ENCODE measurements at places on chromosomes 13 and 19.

GRCh38 chr19:58545286-58546018 lies 1.6 kb downstream of the TRIM28 start:
- DNase-seq: no peak

DNA sequence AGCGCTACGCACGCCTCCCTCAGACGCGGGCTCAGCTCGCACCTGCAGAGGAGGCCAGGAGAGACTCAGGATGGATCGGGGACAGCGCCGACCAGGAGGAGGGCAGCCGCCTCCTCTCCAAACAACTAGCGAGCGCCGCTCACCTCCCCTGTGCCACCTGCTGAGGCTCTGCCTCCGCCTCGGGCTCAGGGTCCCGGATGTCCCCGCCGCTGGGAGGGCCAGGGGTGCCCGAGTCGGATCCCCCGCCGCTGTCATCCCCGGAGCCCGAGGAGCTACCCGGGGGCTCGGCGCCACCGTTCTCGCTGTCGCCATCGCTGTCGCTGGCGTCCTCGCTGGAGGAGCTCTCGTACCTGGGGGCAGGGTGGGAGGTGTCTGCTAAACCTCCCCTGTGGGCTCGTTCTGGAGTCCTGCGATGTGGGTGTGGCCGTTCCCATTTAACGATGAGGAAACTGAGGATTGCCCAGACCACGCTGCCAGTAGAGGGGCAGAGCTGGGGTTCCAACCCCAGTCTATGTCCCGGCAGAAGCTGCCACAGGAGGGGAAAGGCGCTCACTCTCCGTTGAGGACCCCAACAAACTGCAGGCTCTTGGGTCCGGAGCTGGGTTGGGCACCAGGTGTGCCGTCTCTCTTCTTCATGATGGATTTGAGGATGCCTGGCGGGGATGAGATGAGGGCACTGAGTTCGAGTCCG lies 9.2 kb downstream of the KANK3 start:
- DNase-seq: no peak

DNA sequence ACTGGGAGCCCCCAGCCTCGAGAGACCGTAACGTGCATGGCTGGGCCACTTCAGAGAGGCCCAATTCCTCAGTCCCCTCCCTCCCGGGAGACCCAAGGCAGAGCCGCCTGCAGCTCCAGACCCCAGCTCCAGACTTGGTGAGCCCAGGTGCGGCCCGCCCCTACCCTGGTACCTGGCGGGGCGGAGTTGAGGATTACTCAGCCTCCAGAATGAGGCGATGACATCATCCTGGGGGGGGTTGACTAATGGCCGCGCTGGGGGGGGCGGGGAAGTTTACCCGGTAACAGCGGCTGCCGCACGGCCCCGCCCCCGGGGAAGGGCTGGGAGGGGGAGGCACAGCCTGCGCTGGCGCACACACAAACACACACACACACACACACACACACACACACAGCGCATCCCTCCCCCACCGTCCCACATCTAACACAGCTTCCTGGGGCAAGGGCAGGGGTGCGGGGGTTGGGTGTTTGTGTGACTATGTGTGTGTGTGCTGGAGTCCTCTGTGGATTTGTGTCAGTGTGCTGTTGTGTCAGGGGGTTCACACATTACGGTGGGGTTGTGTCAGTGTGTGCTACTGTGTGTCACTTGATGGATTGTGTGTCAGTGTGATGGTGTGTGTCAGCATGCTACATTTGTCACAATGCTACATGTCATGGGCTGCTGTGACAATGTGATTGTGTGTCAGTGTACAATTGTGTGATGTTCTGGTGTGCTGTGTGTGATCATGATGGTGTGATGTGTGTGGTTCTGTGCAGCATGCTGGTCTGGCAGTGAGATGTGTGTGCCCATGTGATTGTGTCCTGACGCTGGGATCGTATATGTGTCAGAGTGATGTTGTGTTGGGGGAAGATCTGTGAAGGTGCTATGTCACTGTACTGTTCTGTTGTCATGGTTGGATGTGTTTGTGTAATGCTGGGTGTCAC lies 10.3 kb upstream of the BBC3 start:
- no peak for DNase-seq

- no peak for DNase-seq
These were observed 35.9 kb upstream of the IGFL1 start for GRCh38 chr19:46193678-46194077.

DNA sequence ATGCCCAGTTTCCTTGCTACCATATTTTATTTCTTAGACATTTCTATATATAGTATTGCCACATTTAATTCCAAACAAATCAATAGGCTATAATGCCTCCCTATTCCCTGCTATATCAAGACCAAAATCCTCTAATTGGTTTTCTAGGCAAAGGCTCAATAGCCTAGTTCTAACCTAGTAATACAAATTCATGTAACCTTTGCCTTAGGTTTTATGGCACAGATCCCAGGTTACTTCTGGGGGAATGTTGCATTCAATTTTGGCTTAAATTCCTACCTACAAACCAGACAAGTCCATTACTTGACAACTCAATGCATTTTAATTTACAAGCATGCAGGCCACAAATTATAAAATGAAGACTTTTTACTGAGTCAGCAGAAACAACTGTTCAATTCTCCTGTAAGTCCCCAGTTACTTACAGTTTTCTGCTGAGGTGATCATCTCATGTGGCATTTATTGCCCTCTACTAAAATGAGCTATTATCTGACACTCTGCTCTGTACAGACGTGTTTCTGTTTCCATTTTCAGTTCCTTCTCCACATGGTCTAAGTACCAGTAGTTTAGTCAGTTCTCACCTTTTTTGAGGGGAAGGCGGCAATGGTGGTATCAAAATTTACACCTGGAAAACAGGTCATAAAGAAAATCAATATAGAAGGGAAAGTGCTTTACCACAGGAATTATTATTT lies 11.7 kb downstream of the KCNRG start:
- no peak for DNase-seq

DNA sequence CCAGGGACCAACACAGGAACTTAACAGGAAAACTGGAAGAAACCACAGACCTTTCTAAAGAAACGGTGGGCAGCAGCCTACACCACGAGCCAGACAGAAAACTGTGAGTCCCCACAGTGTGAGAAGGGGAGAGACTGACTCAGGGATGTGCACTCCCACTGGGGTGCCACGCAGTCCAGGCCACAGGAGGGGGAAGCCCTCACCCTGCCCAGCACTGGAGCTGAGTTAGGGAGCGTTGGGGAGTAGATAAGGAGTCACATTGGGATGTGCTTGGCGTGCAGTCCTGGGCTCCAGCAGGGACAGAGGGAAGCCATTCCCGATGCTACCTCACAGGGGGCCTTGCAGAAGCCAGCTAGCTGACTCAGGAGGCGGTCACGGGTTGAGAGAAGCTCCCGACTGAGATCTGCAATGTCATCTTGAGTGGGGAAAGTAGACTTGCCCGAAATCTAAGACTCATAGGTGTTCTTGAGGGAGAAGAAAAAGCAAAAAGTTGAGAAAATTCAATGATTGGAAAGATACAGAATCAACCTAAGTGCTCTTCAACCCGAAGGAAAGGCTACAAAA lies 17.3 kb downstream of the SIGLEC8 start:
- no peak for DNase-seq

DNA sequence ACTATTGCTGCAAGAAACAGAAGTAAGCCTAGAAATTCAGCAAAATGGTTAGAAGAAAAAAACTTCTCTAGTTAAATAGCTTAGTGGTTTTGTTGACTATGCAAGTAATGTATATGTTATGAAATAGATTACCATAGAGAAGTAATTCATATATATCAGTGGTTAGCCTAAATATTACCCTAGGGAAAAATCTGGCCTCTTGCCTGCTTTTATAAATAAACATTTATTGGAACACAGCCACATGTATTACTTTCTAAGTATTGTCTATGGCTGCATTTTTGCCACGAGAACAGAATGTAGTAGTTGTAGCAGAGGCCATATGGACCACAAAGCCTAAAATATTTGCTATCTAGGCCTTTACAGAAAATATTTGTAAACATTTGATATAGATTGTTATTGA lies 1471.7 kb upstream of the PRR20A start:
- DNase-seq: no peak

DNA sequence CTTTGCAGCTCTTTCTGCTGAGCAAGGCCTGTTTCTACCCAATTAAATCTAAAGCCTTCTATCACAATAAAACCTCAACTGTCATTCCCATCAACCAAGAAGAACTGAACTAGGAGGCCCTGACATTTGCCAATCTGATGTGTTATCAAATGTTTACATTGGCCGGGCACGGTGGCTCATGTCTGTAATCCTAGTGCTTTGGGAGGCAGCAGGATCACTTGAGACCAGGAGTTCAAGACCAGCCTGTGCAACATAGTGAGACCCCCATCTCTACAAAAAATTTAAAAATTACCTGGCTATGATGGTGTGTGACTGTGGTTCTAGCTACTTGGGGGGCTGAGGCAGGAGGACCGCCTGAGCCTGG lies 2.8 kb upstream of the FBXO17 start:
- DNase-seq: no peak

GRCh38 chr19:47158879-47159503 lies 28.4 kb downstream of the SAE1 start:
- DNase-seq: no peak

- no peak for DNase-seq
These were observed 554.1 kb downstream of the KCTD12 start for GRCh38 chr13:76331943-76332712.

GRCh38 chr13:51425410-51426042 lies 27.3 kb downstream of the INTS6 start:
- no peak for DNase-seq

GRCh38 chr13:25678398-25678797 lies 306.6 kb downstream of the ATP8A2 start:
- DNase-seq: peak; percentile 89

GRCh38 chr19:47512948-47513319 lies 1.9 kb downstream of the NAPA start:
- no peak for DNase-seq

GRCh38 chr13:93505104-93505952 lies 278.7 kb downstream of the GPC6 start:
- DNase-seq: peak; percentile 16

DNA sequence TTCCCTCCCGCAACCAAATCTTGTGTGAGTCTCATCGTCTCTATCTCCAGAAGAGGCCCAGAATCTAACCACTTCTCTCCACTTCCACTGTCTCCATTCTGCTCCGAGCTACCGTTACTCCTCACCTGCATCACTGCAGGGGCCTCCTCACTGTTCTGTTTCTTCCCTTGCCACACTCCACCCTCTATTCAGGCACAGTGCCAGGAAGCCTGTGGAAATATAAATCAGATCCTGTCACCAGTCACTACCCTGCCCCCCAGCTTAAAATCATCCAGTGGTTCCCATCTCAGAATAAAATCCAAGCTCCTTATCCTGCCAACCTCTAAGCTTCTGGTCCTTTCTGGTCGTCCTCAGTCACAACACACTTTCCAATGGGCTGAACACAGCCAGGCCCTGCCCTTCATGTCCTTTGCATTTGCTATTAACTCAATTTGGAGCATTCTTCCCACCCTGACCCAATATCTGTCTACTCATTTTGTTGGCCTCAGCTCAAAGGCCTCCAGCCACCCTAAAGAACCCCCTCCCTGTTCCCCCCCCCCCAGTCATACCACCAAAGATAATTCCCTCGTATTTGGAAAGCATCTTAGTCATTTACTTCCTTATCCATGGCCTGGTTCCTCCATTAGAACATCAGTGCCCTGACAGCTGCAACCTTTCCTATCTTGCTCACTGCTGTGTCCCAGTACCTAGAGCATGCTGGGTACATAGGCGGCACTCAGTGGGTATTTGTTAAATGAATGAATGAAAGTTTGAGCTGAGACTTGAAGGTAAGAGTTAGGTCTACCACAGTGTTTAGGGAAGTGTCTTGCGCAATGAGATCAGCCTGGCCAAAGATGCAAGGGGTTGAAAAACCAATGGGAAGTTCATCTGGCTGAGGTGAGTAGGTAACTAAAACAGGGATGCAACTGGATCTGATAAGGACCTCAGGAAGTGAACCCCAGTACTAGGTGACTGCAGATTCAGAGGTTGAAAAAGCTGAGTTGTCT lies 24.4 kb downstream of the ZNF175 start:
- no peak for DNase-seq

GRCh38 chr13:24218338-24218737 lies 57.8 kb downstream of the SPATA13 start:
- DNase-seq: no peak

- peak; percentile 87 for DNase-seq
These were observed 4.8 kb downstream of the EMP3 start for GRCh38 chr19:48330012-48330681.

GRCh38 chr19:48826606-48827020 lies 9.7 kb downstream of the HSD17B14 start:
- DNase-seq: no peak

DNA sequence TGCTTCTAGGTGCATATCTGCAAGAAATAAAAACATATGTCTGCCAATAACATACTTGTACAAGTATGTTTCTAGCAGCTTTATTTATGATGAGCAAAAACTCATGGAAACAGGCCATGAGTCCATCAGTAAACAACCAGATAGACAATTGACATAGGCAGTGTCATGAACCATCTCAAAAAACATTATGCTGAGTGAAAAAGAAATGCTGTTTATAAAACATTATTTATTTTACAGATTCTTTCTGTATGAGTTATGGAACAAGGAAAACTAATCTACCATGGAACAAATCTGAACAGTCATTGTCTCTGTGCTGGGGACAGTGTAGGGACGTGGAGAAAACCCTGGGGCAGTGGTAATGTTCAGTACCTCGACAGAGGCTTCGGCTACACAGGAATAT lies 283.9 kb downstream of the UQCRFS1 start:
- DNase-seq: no peak

- no peak for DNase-seq
These were observed 45.0 kb downstream of the CEBPG start for GRCh38 chr19:33418461-33418860.

GRCh38 chr13:43009506-43009905 lies 13.9 kb upstream of the DNAJC15 start:
- DNase-seq: no peak

DNA sequence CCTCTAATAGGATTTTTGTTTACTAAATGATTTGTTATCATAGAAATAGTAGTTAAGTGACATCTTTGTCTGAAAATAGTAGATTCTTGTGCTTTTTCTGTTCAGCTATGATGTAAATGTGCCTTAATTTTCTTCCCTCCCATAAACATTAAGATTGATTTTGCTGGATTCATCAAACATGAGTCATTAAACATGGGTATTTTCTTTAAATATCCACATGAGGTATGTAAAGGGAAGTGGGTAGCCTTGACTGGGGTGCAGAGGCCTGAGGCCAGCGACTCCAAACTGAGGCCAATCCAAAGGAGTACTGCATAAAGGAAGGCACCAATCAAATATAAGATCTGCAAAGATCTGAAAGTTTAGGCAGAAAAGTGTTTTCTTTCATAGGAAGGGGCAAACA lies 3.7 kb downstream of the ZNF136 start:
- no peak for DNase-seq

- DNase-seq: no peak
These were observed 1.2 kb downstream of the RNF113B start for GRCh38 chr13:98175823-98176222.

GRCh38 chr13:114097212-114097892 lies 35.1 kb downstream of the RASA3 start:
- no peak for DNase-seq

GRCh38 chr13:112938680-112939079 lies 30.3 kb upstream of the MCF2L start:
- no peak for DNase-seq

GRCh38 chr13:111906306-111906705 lies 160.6 kb upstream of the SOX1 start:
- no peak for DNase-seq
